ENCODE measurements at places on chromosomes 16 and 17.

GRCh38 chr17:30208214-30208613, 27.3 kb downstream of the SLC6A4 start:
- DNase-seq, result no peak

DNA sequence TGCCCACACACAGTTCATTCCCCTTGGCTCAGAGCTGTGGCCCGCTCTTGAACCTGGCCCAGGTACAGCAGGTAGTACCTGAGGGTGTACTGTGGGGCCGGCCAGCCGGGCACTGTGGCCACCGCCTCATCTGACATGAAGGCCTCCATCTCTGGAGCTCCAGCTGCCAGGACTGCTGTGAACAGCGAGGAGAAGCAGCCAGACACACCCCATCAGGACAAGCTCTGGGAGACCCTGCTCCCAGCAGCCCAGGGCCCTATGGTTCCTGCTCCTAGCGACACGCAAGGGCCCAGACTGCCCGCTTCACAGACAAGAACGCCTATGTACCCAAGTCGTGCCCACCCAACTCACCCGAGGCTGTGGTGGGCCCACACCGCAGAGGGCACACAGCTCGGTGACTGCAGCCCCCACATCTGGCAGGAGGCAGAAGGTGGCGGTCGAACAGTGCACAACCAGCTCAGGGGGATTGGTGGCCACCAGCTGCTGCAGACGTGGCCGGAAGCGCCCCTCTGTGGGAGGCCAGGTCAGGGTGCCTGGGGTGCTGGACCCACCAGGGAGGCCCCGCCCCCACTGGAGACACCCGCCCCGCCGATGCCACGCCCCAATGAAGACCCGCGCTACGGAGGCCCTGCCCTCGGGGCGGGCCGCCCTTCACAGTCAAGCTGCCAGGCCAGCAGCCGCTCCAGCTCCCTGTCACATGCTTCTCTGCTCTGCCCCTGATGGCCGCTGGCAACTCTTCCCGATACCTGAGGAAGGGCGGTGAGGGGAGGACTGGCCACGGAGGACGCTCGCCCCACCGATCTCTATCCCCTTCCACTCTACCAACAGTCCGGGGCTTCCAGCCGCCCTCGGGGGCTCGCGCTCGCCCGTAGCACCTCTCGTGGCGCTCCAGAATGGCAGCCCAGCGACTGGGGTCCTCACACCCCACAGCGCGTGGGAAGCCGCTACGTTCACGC, 1.1 kb upstream of the STUB1 start:
- peak; percentile 63 for DNase-seq

- DNase-seq, result no peak
These were observed 12.5 kb upstream of the TMEM132E start for GRCh38 chr17:34566873-34567272.

DNA sequence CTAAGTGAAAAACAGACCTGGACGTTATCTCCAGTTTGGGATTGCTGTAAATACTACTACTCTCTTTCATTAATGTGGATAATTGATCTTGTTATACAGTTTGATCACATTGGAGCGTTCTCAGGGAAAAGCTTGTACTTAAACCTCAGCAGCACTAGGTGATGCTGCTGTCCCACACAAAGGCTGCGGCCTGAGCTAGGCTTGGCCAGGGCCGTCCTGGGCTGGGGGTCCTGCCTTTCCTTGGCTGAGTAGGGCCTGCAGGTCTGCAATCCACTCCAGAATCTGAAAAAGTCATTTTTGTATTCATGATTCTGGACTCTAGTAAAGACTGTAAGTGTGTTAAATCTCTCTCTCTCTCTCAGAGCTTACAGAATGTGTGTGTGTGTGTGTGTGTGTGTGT, 23.7 kb upstream of the PMFBP1 start:
- no peak for DNase-seq

DNA sequence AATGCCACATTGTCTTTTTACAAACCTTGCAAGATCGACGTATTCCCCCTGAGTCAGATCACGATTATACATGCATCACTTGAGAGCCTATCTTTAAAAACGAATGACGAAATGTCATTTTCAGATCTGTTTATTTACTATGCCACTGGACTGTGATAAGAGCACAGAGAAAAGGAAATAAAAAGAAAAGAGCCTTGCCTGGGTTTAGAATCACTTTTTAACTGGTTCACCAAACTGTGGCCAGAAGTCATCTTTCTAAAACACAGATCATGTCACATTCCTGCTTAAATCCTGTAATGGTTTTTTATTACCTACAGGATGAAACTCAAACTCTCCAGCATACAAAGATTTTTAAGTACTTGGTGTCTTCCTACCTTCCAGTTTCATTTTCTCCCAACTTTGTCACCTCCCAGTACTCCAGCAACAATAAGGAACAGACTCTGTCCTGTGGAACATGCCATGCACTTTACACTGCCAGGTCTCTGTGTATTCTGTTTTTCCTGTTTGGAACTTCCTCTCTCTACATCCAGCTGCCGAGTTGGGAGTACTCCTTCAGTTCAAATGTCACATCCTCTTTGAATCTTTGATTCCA, 91.5 kb downstream of the SNX11 start:
- DNase-seq, result no peak

DNA sequence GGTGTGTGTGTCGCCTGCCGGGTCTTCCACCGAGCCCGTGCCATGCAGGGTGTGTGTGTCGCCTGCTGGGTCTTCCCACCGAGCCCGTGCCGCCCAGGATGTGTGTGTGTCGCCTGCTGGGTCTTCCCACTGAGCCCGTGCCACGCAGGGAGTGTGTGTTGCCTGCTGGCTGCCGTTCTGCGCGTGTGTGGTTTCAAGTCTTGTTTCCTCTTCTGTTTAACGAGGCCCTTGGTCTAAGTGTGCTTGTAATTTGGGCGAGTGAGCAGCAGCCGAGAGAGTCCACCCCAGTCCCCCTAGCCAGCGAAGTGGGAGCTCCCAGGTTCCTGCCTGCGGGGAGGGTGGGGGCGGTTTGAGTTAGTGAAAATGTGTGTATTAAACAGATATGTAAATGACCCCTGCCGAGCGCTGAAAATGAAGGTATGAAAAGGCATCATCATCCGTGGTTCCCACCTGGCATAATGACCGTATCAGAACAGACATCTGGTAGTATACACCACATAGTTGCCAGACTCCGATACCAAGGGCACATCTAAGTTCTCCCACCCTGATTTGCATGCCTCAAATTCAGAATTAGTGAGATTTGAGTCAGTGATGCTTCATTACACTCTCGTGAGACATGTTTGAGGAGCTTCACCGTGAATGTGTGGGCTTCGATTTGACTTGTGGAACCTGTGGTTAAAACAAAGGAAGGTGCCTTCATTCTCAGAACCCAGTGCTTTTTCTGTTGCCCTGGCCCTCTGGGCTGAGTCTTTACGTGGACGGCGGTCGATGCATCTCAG, 114.5 kb upstream of the CHMP6 start:
- no peak for DNase-seq

DNA sequence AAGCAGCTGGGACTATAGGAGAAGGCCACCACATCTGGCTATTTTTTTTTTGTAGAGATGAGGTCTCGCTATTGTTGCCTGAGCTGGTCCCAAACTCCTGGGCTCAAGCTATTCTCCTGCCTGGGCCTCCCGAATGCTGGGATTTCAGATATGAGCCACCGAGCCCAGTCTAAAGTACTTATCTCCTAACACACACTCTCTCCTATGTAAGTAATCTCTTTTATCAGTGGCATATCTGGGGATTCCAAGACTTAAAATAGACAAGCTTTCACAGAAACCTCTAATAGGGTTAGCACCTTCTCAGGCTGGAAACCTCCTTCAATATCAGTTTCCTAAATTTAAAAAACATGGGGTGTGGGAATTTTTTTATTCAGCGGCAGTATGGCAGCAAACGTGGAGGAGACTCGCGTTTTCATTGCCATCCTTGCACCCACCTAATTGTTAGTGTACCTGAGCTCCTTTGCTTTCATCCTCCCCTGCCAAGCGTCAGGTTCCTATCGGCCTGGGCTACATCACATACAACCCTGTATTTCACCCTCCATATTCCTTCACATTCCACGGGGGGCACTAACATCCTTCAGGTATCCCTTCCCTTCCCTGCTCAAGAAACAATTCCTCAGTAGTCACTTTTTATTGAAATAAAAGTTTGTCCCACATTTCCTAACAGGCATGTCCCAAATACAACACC, 1.1 kb downstream of the EZH1 start:
- DNase-seq, result no peak

GRCh38 chr17:76085066-76085730, 6.2 kb downstream of the ZACN start:
- no peak for DNase-seq

DNA sequence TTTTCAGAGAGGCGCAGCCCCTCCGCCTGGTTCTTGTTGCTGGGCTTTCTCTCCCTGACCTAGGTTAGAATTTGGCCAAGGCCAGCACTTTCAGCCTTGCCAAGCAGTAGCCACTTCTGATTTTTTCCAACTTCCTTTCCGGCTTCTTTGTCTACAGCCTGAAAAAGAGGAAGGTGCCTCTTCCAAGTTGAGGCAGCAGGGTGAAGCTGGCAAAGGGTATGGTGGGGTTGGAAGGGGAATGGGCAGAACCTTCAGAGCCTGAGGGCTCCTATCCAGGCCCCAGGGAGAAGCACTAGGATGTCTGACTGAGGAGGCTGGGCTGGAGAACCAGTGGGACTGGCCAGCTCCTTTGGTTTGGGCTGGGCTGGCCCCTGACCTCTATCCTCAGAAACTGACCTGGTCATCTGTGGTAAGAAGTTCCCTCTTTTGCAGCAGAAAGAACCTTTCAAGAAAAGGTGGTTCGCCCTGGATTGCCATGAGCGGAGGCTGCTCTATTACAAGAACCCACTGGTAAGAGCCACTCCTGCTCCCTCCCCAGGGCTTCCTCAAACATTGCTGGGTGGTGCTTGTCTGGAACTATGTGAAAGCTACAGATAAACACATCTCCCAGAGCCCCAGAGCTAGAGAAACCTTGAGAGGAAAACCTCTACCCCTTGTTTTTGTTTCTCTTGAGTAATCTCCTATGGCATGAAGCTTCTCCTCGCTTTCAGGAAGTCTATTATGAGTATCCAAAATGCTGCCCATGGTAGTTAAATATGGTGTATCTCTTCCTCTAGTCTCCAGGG, 16.6 kb upstream of the RNF135 start:
- no peak for DNase-seq

DNA sequence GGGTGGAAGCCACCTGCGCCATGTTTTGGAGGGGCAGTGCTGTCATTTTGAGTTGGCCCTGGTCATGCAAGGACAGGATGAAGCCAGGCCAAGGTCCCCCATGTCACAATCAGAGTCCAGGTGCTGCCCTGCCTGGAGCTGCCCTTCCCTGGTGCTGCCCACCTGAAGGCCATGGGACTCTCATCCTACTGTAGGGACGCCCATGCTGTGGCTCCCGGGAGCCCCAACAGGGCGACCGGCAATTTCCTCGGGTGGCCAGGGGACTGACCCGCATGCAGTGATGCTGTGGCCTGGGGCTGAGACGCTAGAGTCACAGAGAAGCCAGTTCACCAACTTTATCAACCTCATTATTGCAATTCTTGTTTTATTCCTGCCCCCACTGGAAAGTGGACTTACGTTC, 8.0 kb downstream of the CCL17 start:
- DNase-seq, result no peak

GRCh38 chr17:45364531-45365390, 47.9 kb upstream of the MAP3K14 start:
- DNase-seq, result no peak

DNA sequence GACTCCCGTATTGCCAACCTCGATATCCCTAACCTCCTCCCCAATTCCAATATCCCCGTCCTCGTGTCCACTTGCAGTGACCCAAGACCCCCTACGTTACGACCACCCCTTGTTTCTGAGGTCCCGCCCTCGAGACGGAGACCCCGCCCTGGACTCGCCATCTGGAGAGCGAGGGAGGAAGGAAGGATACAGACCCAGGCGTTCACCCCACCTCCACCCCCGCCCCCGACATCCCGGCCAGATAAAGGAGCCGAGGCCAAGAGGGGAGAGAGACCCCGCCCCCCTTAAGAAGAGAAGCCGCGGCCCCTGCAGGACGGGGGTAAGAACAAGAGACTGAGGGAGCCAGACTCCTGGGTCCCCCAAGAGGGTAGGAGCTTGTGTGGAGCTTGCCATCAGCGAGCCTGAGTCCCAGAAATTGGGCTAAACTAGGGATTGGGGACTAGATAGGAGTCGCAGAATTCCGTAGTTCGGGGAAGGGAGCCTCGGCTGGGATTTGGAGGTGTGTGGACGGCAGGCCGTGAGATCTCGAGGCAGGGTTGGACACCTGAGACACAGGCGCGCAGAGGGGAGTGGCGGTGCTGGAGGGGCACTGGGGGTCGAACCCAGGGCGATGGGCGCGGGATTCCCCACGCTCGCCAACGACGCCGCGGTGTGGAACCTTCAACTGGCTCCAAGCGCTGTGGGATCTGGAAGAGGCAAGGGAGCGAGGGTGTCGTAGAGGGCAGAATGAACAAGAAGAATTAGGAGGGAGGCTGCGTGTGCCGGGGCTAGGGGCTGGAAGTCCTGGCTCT, at the start of gene BCL6B:
BCL6B (plus strand) TSS at position 270 of the 791 bp plus-strand sequence. CDS start 622 bp downstream, outside the sequence.
- DNase-seq, result no peak

GRCh38 chr17:42908872-42909700, 8.5 kb downstream of the G6PC1 start:
- DNase-seq, result no peak

- no peak for DNase-seq
These were observed 19.4 kb upstream of the NKD1 start for GRCh38 chr16:50528820-50529219.

DNA sequence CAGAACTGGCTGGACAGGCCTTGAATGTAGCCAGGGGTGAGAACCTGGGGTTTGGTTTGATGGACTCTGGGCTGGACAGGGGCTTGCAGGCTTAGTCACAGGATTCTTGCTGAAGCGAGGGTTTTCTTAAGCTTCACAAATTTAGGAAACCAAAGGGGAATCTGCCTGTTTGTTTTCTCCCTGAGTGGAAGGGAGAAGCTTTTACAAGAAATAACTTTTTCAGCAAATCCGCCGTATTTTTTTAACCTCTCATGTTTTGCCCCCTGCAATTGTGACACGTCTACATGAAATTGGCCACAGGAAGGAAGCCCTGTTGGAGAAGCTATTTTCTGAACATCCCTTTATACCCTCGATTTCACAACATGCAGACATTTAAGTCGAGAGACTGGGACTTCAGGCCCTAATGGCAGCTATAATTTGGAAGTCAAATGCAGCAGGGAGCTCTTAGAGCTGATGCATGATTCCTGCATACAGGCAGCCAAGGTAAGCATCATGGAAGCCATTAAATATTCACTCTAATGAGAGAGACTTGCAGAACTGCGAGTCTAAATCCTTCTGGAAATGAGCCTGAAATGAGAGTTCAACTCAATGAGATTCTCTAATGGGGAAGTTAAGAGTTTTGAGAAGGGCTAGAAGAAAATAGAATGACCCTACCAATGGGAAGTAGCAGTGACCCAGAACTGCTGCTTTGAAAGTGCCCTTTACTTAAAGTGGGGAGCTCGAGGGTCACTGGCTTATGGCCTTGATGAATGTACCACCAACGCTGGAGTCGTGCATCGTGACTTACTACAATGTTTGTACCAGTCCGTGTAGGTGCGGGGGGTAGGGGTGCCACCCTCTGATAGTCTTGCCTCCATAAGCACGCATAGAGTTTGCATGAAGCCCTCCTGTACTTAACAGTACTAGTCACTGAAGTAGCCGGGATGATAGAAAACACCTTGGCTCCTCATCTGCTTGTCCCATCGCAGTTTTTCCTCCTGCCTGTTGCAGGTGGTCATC, 45.1 kb upstream of the IRF8 start:
- no peak for DNase-seq

- DNase-seq, result no peak
These were observed 72.3 kb downstream of the C17orf67 start for GRCh38 chr17:56761387-56761786.

GRCh38 chr17:1907216-1907631, 77.4 kb downstream of the RPA1 start:
- DNase-seq, result no peak

Data from GOT3 (cell line).